ENCODE measurements at places on chromosomes 11 and 22. TPM values are rescaled to one million over a fixed set of nuclear protein-coding genes. Genes with fewer than 3 reads are reported as not detected.

FIBIN gene
- total RNA-seq, result 27.3 TPM

- DNase-seq, result no peak
Measured at GRCh38 chr11:18285841-18286240, 19.8 kb downstream of the SAA1 start.

GRCh38 chr11:126538071-126538470 is 182.6 kb downstream of the ST3GAL4 start:
- DNase-seq, result no peak

TRIM21 gene
- 34.1 TPM for total RNA-seq

MMP27 gene
- total RNA-seq, result not detected

- no peak for DNase-seq
Measured at GRCh38 chr22:37647928-37648327, 8.5 kb downstream of the SH3BP1 start.

GRCh38 chr22:42328130-42328783 is 57.8 kb upstream of the TCF20 start:
- DNase-seq, result no peak

PNPLA5 gene
- not detected for total RNA-seq

- DNase-seq, result no peak
Measured at GRCh38 chr11:46554213-46555147, 39.3 kb downstream of the AMBRA1 start.

UCP3 gene
- 2.6 TPM for total RNA-seq

CNIH2 gene
- 1.6 TPM for total RNA-seq

FGF3 gene
- total RNA-seq, result not detected

CCND1 gene
- total RNA-seq, result 283 TPM

NFAM1 gene
- 12.6 TPM for total RNA-seq

DNA sequence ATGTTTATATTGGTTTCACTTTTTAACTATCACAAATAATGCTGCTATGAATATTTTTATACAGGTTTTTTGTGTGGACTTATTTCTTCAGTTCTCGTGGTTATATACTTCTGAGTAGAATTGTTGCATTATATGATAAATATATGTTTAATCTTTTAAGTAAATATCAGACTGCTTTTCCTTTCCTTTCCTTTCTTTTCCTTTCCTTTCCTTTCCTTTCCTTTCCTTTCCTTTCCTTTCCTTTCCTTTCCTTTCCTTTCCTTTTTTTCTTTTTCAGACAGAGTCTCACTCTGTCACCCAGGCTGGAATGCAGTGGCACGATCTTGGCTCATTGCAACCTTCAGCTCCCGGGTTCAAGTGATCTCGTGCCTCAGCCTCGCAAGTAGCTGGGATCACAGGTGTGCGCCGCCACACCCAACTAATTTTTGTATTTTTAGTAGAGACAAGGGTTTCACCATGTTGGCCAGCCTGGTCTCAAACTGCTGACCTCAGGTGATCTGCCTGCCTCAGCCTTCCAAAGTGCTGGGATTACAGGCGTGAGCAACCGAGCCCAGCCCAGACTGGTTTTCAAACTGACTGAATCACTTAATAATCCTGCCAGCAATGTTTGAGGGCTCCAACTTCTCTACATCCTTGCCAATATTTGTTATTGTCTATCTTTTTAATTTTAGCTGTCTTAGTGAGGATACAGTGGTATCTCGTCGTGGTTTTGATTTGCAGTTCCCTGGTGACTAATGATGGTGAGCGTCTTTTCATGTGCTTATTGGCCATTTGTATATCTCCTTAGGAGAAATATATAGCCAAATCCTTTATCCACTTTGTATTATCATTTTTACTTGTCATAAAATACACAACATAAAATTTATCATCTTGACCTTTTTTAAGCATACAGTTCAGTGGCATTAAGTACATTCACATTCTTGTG is 21.9 kb downstream of the HTR3B start:
- DNase-seq, result no peak

DNA sequence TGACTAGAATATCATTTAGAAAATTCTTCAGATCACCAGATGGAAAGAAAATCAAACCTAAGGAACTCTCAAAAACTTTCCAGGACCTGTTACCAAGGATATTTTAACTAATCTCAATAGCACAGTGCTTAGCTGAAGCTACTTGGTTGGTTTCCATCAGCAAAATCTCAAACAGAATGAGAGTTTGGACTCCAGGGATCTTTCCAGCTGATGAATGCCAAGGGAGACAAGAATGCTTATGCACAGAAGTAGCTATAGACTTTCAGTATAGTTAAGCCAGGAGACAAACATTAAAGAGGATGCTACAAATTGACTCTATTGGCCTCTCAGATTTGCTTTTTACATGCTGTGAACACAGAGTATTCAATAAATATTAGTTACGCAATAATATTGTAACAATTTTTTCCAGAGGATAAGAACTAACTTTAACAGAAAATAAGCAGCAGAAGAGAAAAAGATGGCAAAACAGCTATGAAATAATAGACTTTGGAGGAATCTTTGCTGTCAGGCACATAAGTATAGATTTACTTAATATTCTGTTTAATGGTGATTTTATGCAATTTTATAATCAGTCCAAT is 331.4 kb downstream of the DLG2 start:
- DNase-seq, result no peak

ATG2A gene
- 23.2 TPM for total RNA-seq

ADAMTS15 gene
- 8.2 TPM for total RNA-seq

- DNase-seq, result no peak
Measured at GRCh38 chr11:71580057-71581003, 2.3 kb downstream of the KRTAP5-11 start.

RCOR2 gene
- 0.69 TPM for total RNA-seq

DNA sequence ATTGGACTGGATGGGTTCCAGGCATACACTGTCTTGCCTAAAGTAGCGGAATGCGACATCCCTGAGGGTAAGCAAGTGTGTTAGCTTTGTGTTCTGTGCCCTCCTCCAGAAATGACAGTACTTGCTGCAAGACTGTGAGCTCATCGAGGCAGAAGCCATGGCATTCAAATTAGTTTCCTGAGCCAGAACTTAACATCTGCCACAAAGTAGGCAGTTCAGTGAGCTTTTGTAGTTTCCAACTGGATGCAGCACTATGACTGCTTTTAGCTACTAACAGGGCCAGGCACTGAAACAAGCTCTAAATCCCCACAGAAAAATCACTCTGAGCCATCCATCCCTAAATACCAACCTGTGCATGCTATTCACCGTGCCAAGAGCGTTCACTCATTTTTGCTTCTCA is 1.2 kb upstream of the FAR1 start:
- no peak for DNase-seq

- peak; percentile 77 for DNase-seq
Measured at GRCh38 chr22:44328326-44328725, 15.6 kb upstream of the SHISAL1 start.

IL10RA gene
- total RNA-seq, result 33.8 TPM

GRCh38 chr22:17117890-17118289 is 3.3 kb downstream of the TMEM121B start:
- no peak for DNase-seq

DNA sequence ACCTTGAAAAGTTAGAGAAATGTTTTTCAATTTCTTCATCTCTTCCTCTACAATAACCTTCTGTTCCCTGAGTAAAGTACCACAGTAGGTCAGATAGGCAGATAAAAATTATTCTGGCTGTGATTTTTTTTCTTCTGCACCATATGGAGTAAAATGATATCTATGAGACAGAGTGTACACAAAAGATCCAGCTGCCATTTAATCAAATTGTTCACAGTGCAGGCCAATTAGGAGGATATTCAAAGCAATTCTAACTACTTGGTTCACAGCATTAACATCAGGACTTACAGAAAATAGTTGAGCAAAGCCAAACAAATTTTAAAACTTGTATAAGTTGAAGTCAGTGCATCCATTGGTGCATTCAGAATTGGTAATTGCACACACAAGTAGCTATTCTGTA is 147.9 kb upstream of the LUZP2 start:
- DNase-seq, result no peak

AQP11 gene
- total RNA-seq, result 0.61 TPM

DNA sequence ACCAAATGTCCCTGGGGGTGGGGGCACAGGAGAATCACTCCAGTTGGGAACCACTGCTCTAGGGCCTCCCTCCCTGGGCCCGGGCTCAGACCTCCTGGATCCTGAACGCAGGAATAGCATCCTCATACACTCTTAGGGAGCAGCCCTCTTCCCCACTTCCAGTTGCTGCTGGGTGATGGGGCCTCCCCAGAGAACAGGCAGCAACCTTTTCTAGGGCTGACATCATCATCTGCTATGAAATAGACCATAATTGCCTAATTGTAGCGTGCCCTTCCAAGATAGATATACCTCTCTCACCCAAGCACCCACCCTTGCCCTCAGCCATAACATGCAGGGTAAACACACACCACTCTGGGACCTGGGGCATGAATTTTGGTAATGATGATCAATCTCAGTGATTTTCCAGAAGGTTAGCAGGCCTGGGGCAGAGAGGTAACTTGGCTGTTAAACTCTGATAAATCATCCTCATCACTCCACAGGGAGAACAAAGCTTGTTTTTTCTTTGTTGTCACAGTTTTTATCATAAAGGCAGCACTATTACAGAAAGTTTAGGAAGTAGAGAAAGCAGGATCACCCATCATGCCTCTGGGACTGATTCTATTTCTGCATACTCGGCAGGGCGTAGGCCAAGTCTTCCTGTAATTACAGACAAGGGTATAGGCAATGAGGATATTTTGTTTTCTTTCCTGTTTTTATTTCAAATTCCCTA is 88.3 kb upstream of the PRDM11 start:
- no peak for DNase-seq

- no peak for DNase-seq
Measured at GRCh38 chr11:67024410-67024809, 1.5 kb downstream of the SYT12 start.

- DNase-seq, result peak; percentile 41
Measured at GRCh38 chr11:125431481-125431880, 64.6 kb downstream of the FEZ1 start.

MS4A12 gene
- not detected for total RNA-seq

- DNase-seq, result peak; percentile 54
Measured at GRCh38 chr11:1205121-1205986, 17.5 kb upstream of the MUC5B start.

DNA sequence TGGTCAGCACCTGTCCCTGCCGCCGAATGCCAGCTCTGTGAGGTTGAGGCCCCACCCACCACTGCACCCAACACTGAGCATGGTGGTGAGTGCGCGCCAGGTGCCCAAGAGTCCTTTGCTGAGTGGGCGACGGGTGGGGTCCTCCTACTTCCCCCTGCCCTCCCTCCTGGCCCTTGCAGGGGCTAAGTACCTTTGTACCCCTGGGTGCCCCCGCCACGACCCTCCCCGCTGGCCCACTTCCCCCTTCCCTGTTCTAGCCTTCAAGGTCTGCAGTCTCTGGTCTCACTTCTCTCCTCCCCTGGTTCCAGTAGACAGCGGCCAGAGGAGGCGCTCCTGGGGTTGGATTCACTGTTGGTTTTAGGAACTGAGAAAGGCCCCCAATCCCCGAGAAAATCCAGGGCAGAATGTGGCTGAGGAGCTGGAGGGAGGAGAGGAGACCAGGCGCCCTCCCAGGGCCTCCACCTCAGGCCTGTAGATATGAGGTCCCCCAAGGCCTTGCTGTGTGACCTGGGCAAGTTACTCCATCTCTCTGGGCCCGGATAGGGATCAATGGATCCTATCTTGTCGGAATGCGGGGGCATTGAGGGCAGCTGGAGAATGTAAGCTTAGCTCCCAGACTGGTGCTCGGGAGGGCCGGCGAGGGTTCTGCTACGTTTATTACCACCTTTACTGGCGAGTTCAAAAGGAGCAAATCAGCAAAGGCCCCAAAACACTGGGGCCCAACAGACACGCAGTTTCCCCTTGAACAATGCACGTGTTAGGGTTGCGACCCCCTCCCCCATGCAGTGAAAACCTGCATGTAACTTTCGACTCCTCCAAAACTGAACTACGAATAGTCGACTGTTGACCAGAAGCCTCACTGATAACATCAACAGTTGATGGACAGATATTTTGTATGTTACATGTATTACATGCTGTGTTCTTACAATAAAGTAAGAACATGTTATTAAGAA is 31.9 kb upstream of the SMIM38 start:
- DNase-seq, result peak; percentile 66

DNA sequence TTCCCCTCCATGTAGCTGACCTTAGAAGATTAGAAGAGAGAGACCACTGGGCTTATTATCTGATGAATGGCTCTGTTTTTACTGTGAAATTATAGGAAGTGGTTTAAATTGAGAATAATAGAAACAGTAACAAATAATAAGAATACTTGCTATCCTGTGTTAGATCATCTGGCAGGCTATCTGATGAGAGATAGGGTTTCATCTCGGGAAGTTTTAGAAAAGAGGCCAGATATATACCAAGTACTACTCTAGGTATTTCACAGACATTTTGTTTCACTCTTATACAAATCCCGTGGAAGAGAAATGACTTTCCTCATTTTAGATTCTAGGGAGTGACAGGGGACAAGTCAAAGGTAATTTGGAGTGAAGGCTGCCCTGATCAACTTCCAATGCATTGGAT is 198.4 kb downstream of the MAML2 start:
- no peak for DNase-seq

GRCh38 chr11:35035894-35036408 is 103.0 kb upstream of the CD44 start:
- no peak for DNase-seq

TAGLN gene
- total RNA-seq, result 465 TPM

- DNase-seq, result no peak
Measured at GRCh38 chr11:128208329-128209137, 378.8 kb downstream of the ETS1 start.

- DNase-seq, result peak; percentile 89
Measured at GRCh38 chr11:78420796-78421209, 3.2 kb upstream of the GAB2 start.

GRCh38 chr22:27895600-27895999 is 23.5 kb downstream of the PITPNB start:
- no peak for DNase-seq

PRR5L gene
- 24.5 TPM for total RNA-seq

OR8A1 gene
- not detected for total RNA-seq

DNA sequence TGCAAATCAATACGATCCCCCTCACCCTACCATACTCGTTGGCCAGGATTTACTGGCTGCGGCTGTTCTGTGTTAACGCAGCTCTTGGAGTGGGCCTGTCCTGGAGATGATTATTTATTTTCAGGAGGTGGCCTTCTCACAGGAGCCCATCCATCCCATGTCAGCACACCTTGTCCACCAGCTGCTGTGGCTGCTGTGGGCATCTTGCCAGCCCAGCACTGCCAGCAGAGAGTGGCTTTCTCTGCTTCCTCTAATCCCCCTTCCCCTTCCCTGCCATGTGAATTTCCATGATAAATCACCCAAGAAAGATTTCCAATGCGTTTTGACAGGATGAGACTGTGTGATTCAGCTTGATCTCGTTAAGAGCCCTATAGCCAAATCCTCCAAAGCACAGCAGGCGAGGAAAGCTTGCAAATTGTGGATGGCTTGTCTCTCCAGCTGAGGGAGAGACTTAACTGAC is 309.1 kb upstream of the C11orf87 start:
- no peak for DNase-seq
